GM06990 (cell line): ENCODE measurements at places on chromosomes 6 and 20.

GRCh38 chr6:87840324-87840723 lies 138.3 kb upstream of the AKIRIN2 start:
- no peak for DNase-seq

GRCh38 chr20:23362392-23363256 lies 642 bp downstream of the GZF1 start:
- DNase-seq, result no peak

DNA sequence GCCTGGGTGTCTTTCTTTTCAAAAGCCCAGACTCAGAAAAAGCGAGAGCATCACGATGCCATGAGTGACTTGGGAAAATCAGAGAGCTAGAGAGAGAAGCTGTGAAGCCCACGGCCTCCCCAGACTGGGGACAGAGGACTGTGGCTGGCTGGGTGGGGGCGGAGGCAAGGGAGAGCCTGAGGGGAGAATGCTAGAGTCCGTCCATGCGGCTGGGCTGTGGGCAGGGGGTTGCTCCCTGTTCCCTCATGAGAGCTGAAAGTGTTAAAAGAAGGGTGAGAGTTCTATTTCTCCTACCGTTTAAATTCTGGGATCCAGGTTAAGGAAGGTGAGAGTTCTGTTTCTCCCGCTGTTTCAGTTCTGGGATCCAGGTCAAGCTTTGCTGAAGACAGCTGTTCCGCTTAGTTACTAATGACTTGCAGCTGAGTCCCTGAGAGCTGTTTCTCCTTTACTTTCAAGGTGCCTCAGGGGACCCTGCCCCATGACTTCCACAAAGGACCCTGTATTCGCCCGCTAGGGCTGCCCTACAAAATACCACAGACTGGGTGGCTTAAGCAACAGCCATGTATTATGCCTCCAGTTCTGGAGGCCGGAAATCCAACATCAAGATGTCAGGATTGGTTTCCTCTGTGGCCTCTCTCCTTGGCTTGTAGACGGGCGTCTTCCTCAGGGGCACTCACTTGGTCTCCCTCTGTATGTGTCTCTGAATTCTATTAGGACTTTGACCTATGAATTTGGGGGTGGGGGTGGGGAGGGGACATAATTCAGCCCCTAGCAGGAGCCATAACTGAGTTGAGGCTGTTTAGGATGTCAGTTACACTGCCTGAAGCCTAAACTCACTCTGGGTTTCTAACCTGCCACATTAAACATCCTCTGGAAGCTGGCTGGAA lies 127.0 kb downstream of the PXDC1 start:
- DNase-seq, result no peak

GRCh38 chr6:150964765-150965164 lies 99.3 kb downstream of the MTHFD1L start:
- no peak for DNase-seq

DNA sequence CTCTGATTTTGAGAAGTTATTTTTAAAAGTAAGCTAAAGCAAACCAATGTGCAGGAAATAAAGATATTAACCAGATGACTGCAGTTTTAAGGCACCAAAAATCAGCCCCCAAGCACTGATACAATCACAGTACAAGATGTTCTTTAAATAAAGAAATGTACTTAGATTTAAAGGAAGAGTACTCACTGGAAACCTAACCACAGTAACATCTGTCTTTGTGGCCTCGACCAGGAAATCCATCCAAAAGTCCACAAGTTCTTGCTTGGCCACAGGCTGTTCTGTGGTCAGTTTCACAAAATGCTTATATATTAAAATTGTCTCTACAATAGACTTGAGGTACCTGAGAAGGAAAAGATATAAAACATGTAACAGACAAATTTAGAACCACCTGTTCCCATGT lies 105.9 kb upstream of the MAP7 start:
- DNase-seq, result no peak
